ENCODE measurements at places on chromosomes 12 and 14.
A peak's percentile ranks its signal among the peaks of the same experiment; 100 is the strongest.

- no peak for DNase-seq
These were observed 36.4 kb downstream of the CCDC91 start for GRCh38 chr12:28226705-28227104.

DNA sequence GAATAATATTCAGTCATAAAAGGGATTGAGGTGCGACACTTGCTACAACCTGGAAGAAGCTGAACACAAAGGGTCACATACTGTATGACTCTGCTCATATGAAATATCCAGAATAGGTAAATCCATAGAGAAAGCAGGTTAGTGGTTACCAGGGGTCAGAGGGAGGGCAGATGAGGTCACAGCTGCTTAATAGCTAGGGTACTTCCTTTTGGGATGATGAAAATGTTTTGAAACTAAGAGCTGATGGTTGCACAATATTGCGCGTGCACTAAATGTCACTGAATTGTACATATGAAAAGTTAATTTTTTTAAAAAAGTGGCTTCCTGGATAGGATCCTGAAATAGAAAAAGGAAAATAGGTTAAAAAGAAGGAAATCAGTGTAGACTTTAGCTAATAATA is 23.8 kb downstream of the NEUROD4 start:
- no peak for DNase-seq

DNA sequence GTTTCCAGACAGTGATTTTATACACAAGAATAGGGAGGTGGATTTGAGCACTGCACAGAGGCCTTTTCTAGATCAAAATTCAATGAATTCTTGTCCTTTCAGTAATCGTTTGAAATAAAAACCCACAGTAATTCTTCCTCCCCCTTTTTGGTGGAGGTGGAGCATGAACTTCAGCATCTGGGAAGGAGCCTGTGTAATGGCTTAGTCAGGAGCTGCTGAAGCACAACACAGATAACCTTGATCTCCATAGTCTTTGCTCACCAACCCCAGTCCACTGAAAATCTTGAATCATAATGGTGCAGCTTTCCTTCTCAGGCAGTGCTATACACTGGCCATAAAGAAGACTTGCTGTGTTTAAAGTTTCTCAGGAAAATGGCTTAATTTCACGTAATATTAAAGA is 6.4 kb upstream of the TBPL2 start:
- DNase-seq = no peak

DNA sequence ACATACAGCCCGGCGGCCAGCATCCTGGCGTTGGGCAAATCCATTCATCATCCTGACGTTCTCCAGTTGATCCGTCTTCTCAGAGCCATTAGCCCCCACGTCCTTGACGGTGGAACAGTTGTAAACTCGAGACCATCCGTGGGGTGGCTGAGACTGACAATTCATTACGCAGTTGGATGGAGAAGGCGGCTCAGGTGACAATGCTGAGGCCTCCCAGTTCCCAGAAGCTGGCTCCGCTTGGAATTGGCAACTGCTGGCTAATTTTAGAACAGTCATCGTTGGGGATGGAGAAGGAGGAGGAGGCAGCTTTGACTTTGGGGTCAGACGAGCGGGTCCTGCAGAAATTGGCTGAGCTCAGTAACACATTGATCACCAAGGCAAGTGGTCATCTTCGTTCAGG is 186.5 kb downstream of the PHETA1 start:
- DNase-seq = no peak

DNA sequence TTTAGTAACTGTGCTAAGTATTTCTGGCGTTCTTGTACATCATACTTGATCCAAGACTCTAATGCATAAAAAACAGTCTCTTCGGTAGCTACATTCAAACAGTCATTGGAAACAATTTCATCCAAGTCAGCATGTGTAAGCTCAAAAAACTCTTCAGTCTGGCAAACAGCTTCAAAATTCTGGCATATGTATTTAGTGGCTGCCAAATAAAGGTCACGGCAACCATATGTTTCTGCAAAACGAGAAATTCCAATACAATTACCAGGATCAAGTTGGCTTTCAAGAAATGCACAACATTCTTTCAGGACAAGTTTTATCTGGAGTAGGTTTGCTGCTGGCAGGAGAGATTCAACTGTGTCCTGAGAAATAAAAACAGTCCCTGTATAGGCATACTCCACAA is 16.5 kb downstream of the KLHL28 start:
- no peak for DNase-seq

DNA sequence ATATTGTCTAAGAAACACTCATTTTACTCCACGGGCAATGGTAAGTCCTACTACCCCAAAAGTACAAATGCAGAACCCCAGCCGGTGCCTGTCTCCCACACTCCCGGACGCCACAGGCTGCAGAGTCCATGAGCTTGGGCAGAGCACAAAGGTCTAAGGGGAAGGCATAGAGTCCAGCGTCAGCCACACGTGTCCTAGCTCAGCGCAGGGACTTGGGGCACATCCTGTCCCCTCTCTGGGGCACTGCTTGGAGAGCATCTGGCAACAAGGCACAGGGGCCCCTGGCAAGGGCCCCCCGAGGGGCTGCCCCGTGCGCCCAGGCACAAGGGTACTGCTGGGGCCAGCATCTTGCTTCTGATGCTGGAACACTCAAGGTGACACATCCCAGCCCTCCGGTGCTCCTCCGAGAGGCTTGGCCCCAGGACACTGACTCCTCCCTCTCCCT is 58.4 kb downstream of the BCL11B start:
- DNase-seq = no peak

DNA sequence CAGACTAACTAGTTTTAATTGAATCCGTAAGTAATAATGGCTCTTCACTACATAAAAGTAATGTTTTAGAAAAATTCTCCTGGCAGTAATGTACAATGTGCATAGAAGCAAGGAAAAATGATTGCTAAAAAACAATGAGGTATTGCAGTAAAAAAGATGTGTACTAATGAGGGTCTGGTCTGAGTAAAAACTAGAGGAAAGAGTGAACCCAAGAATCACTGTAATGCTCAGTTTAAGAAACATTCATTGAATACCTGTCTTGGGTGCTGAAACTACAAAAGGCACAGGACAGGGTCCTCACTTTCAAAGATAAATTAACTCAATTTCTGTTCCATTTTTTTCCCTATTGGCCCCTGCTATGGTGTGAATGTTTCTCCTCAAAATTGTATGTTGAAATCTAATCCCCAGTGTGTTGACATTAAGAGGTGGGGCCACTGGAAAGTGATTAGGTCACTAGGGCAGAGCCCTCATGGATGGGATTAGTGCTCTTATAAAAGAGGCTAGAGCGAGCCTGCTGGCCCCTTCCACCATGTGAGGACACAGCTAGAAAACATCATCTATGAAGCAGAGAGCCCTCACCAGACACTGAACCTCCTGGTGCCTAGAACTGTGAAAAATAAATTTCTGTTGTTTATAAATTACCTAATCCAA is 51.6 kb downstream of the RPS6KA5 start:
- no peak for DNase-seq

GRCh38 chr14:80941241-80942185 is at the start of gene CEP128:
CEP128 (minus strand) TSS chr14:80941738.
- peak; percentile 87 for DNase-seq

- no peak for DNase-seq
These were observed 47.7 kb downstream of the CLMN start for GRCh38 chr14:95272057-95272456.

DNA sequence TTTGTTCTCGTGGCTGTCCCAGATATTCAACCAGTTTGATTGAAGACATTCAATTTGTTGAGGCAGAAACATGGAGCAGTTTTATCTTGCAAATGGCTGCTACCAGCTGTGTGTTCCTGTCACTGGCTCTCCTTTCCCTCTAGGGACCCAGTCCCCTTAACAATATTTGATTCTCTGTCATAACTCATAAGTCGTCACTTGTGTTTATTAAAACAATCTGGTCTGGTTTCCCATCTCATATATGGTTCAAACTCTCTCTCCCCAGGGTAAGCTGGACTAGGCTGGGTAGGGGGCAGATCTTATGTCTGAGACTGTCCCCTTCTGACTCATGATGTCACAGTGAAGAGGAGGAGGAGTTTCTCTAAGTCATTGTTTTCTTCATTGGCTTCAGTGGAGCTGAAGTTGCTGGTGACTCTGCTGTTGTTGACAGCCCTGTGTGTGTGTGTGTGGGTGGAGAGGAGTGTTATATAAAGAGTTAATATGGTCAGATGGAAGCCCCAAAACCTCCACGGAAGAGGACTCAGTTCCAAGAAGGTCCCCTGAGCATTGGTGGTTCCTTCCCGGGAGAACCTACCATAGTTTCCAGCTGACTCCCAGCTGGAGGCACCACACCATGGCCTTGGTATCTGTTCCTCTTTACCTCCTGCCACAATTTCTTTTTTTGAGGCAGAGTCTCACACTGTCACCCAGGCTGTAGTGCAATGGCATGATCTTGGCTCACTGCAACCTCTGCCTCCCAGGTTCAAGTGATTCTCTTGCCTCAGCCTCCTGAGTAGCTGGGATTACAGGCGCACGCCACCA is 16.1 kb upstream of the GNG2 start:
- DNase-seq = no peak

DNA sequence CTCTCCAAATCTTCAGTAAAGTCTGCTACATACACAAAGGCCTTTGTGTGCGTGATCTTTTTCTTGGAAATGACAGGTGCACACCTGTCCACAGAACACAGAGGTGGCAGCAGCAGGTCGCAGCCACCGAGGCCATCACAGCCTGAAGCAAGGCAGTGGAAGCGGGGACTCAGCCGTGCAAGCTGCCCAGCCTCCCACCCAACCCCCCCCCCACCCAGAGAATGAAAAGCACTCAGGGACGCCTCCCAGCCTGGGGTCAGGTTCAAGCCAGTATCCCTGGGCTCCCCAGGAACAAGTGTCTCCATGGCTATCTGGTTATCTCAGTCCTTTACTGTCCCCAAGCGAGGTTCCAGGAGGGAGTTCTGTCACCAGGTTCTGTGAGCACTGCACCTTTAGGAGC is 31.2 kb upstream of the TSPAN9 start:
- no peak for DNase-seq

DNA sequence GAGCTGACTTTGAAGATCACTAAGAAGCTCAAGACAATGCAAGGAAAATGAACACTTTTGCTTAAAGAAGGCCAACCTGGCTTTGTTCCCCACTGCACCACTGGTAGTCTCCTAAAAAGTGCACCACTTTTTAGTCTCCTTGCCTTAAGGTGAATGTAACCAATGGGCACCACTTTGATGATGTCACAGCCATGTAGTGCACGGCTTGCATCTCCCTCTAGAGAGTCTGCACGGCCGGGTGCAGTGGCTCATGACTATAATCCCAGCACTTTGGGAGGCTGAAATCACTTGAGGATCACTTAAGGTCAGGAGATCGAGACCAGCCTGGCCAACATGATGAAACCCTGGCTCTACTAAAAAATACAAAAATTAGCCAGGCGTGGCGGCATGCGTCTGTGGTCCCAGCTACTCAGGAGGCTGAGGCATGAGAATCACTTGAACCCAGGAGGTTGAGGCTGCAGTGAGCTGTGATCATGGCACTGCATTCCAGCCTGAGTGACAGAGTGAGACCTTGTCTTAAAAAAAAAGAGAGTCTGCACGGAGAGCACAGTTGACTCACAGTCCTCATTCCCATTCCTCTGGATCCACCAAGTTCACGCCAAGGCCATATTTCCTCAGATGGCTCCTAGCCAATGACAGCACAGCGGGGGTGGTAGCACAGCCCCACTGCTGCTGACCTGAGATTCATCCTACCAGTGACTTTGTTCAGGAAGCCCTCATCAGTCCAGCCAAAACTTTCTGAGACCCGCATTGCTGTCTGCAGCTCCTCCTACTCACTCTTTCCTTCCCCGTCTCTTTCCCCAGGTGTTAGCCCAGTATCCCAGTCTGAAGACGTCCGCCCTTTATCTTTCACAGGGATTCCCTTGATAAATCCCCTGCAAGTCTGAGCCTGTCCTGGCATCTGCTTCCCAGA is 16.5 kb upstream of the IFT81 start:
- no peak for DNase-seq

- DNase-seq = no peak
These were observed 20.4 kb downstream of the RGS6 start for GRCh38 chr14:71952381-71953363.

GRCh38 chr14:56122301-56122700 is 4.1 kb downstream of the PELI2 start:
- no peak for DNase-seq

All from T-helper 2 cell (primary cell).